ENCODE measurements at places on chromosomes 6 and 20. TPM values are rescaled to one million over a fixed set of nuclear protein-coding genes. Genes with fewer than 3 reads are reported as not detected.

DNA sequence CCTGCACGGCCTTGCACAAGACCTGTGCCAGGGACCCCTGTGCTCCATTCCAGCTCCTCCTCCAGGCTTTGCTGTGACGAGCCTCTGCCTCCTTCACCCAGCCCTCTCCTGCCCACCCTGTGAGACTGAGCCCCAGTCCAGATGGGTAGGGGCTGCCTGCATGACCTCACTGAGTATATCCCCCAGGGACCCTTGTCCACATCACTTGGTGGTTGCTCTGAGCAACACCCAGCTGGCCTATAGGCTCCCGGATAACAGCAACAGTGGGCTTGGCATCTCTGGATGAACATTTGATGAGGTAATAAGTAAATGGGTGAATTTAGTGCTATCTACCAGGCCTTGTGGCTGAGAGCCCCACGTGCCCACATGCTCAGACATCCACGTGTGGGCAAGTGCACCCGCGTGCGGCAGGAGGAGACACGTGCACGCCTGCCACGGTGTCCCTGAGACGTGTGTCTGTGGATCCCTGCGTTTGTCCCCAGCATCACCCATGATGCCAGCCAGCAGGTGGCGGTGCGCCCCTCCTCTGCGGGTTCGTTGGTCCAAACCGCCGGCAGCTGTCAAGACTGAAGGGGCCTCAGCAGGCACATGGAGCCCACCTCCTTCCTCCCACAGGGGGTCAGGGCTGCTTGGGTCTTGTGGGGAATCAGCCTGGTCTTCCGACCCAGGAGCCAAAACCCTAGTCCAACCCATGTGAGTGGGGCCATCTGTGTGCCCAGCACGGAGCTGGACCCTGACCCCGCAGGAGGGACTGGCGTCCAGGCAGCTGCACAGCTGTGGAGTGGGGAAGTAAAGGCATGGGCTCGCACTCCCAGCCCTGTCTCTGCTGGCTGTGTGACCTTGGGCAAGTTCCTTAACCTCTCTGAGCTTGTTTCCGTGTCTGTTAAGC, 45.9 kb downstream of the FGD2 start:
- DNase-seq, result peak; percentile 96

DNA sequence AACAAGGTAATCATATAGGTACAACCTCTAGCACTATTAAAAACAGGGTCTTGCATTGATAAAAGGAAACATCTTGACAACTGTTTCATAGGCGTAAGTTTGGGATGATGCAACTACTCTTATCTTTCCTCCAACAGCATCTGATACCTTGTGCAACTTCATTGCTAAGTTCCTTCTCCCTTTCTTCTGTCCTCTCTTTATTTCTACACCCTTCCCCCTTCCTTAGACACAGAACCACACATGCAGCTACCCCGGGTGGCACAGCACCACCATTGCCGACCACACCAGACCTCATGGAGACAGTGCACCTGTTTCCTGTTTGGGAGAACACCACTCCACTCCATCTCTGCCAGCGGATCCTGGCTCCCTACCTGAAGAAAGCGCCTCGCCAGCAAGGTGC, 14.4 kb downstream of the MYB start:
- DNase-seq, result no peak

- DNase-seq, result no peak
Observed at GRCh38 chr20:41364967-41365765, 1.5 kb downstream of the EMILIN3 start.

DNA sequence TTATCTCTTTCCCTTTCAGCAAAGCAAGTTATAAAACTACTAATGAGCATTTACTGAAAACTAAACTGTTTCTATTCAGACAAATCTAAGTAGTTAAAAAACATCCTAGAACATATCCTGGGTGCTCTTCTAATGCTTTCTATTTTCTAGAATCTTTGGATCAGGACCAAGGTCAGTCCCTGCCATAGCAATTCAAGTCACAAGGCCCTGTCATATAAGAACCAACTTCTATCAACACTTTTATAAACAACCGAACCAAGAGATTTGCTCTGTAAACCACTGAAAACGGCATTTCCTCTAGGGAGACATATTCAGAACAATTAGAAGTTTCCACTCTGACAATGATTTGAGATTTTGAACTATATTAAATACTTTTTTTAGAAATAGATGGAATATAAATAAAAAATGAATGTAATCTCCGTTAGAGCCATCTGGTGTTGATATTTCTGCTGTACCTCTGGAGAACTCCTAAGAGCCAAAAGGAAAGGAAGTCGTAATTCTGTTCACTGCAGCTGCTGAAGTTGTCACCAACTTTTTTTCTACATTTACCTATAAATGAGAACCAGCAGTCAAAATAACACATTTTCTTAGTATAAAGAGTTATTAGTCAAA, 51.4 kb upstream of the LGSN start:
- DNase-seq, result no peak

Gene KCNB1
- total RNA-seq, result 1.9 TPM

Gene C6orf141
- 0.32 TPM for total RNA-seq

DNA sequence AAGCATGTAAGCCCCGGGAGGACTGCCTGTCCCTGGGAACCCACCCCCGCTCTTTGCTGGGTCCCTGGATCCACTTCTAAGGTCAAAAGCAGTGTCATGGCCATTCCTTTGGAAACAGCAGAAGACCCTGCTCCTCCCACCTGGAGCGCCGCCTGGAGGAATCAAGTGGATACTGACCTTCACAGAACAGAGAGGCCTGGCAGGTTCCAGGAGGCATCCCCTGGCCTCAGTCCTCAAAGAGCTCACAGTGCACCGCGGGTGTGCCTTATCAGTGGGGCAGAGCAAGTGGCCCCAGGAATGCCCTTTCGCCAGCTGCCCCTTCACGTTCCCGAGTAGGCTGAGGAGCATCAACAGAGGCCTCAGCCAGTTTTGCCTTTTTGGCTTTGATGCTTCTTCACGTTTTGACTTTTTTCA, 11.1 kb upstream of the SLC4A11 start:
- no peak for DNase-seq

- no peak for DNase-seq
Observed at GRCh38 chr6:114605656-114606055, 262.8 kb upstream of the HS3ST5 start.

Gene MLN
- total RNA-seq, result not detected

- DNase-seq, result no peak
Observed at GRCh38 chr6:140276133-140276532, 901.7 kb upstream of the CITED2 start.

Gene RNF144B
- 22.2 TPM for total RNA-seq

- no peak for DNase-seq
Observed at GRCh38 chr6:25961619-25962148, 918 bp upstream of the TRIM38 start.

DNA sequence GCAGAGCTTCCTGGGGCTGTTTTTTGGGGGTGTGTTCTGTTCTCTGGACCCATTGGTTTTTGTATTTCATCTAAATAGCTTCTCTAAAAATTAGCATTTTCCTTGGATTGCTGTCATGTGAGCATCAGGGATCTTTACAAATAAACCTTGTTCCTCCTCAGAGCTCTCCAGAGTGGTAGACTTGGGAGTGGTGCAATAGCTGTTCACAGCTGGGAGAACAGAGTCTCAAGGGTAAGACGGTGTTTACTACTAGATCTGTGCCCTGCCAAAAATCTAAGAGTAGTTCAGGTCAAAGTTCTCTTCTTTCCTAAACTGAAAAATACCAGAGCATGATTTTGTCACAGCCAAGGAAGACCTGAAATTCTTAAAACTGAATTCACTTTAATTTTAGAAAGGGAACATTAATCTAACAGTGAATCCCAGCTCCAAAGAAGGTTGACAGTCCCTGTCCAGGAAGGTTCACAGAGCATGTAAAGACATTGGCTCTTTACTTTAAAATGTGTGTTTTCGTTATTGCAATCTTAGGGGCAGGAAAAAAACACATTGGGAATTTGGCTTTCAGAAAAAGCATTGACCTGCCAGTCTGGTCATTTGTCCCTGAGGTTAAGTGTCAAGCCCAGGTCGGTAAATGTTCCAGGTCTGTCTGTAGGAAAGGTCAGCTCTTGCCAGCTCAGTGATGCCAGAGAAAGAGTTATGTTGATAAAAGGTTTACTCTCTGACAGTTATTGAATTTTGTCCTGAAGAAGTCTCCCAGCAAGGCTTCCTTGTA, 43.3 kb downstream of the VAPB start:
- no peak for DNase-seq

Gene HDGFL1
- not detected for total RNA-seq

DNA sequence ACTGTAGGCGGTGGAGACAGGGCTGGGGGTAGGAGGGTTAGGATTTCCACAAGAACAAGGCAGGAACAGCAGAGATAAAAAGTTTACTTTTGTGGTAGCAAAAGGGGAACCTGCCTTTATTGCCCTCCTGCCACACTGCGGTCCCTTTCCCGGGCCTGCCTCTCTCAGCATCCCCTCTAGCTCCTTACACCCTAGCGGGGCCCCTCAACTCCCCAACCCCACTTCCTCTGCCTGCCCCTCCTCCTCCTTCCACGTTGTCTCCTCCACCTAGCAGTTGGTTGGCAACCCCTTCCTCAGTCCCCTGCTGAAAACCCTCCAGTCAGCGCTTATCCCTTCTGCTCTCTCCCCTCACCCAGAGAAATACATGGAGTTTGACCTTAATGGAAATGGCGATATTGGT, 714 bp downstream of the AIF1 start:
- DNase-seq, result no peak

Gene SPATS1
- total RNA-seq, result not detected

GRCh38 chr20:63119963-63120807, 95.7 kb downstream of the YTHDF1 start:
- no peak for DNase-seq

- DNase-seq, result no peak
Observed at GRCh38 chr6:20706238-20706938, 172.1 kb downstream of the CDKAL1 start.

Gene RALGAPA2
- 18.9 TPM for total RNA-seq

- peak; percentile 77 for DNase-seq
Observed at GRCh38 chr20:38730989-38731737, 6.9 kb downstream of the SLC32A1 start.

- no peak for DNase-seq
Observed at GRCh38 chr20:3590164-3590563, 73.0 kb downstream of the GFRA4 start.

Data from left ventricle myocardium superior (tissue), 1 donor.